Activated T-cell treated with anti-CD3 and anti-CD28 coated beads, Interleukin-2, amount 50 U/mL, for 48 hours (primary cell): ENCODE measurements at places on chromosomes 4 and X.

GRCh38 chr4:54032558-54033135 lies 31.8 kb downstream of the CHIC2 start:
- DNase-seq: no peak

DNA sequence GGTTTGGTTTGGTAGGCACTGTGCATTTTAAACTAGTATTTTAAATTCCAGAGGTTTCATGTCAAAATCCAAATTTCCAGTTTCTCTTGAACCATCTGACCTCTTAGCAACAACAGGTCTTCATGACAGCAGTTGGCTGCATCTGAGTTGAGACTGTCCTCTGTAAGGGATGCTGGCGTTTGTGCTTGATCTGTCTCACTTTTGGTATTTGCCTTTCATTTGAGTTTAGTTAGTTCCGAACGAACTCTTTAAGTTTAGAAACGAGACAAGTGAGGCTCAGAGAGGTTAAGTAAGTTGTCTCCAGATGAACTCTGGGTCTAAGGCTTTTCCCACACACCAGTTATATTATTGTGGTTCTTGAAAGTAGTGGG lies 29.1 kb downstream of the SPARCL1 start:
- DNase-seq: no peak

DNA sequence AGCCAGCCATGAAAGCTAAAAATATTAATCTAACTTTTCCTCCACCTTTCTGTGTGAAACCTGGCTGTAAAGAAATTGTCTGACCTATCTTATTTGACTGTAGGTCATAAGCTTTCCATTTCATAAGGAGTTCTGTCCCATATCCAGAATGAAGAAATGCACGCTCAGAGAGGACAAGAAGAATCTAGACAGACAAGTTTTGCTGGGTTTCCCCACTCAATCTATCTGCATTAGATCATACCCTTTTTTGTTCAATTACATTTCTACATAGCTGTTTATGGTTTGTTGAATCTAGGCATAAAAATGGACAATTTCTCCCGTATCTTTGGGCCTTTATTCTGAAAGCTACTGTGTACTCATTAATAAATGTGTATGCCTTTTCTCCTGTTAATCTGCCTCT lies 1495.1 kb downstream of the C4orf33 start:
- no peak for DNase-seq

DNA sequence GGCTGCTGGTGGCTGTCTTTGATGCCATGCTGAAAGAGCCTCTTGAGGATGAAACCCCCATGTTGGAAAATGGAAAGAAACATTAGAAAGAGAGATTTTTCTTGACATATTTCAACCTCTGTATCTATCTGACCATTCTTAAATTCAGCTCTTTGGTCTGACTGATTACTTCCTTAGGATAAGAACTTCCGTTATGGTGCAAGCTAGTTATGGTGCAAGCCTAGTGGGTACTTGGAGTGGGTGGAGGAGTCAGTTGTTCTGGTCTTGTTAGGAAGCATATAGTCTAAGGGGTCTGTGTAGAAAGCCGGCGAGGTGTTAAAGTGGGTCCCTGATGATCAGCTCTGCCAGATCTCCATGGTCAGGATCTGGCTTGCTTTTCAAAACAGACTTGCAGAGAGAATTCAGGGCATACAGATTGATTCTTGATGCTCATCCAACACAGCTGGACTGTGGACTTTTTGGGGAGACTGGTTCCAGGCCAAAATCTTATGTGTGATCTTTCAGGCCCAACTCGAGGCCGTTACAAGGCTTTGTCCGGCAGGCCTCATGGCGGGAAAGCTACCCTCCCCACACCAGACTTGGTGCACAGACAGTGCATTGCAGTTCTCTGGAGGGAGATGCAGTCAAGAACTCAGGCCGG lies 82.8 kb upstream of the BOD1L1 start:
- no peak for DNase-seq

DNA sequence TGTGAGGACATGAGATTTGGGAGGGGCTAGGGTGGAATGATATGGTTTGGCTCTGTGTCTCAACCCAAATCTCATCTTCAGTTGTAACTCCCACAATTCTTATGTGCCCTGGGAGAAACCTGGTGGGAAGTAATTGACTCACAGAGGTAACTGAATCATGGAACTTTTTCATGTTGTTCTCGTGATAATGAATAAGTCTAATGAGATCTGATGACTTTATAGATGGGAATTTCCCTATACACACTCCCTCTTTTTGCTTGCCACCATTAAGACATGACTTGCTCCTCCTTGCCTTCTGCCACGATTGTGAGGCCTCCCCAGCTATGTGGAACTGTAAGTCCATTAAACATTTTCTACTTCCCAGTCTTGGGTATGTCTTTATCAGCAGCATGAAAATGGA lies 253.2 kb upstream of the GK2 start:
- DNase-seq: no peak

- DNase-seq: no peak
These were observed 132.1 kb upstream of the SLC4A4 start for GRCh38 chr4:71206763-71207162.

DNA sequence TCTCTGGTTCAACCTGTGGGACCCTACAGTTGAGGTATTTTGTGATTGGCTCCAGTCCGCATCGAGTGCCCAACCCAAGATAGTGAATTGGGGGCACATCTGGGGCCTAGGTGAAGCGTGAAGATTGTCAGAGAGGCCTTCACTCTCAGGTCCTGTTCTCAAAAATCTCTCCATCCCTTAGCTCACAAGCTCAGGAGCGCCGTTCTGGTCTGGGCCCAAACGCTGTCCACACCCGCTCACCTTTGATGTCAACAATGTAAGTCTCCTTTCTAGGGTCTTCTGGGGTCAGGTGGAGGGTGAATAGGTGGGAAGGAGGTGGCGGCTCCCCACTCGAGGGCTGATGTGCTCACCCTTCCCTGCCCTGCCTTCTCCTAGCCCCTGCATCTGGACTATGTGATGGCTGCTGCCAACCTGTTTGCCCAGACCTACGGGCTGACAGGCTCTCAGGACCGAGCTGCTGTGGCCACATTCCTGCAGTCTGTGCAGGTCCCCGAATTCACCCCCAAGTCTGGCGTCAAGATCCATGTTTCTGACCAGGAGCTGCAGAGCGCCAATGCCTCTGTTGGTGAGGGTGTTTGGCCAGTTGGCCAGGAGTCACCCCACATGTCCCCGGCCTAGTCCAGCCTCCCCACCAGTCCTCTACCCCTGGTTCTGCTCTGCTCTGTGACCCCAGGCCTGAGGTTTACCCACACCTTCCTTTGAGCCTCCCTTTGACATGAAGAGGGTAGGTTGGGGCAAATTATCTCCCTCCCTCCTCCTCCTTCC lies 7.6 kb upstream of the CDK16 start:
- no peak for DNase-seq
